Caki2 (cell line): ENCODE measurements at places on chromosomes 5 and 9.

GRCh38 chr9:121363622-121363961 lies 6.5 kb downstream of the STOM start:
- DNase-seq, result no peak

DNA sequence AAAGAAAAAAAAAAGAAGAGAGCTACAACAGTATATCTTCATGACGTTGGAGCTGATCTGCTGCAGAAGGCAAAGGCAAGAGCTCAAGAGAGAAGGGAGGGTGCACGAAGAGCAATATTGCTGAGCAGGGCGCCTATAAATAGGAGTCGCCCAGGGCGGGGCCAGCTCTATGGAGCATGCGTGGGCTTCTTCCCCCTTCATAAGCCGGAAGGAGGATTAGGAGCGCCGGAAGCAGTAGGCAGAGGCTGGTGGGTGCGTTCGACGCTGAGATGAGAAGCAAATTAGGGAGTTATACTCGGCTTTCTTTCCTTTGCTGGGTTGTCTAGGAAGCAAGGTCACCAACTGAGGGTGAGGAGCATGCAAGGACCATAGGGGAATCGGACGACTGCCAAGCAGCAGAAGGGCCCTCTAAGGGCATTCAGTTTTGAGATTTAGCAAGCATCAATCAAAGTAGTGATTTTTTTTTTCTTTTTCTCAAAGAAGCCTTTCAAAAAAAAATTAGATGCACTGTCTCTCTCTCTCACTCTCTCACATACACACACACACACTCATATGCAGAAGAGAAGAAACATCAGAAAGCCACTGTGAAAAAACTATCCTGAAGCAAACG lies 496.7 kb downstream of the ENC1 start:
- no peak for DNase-seq

DNA sequence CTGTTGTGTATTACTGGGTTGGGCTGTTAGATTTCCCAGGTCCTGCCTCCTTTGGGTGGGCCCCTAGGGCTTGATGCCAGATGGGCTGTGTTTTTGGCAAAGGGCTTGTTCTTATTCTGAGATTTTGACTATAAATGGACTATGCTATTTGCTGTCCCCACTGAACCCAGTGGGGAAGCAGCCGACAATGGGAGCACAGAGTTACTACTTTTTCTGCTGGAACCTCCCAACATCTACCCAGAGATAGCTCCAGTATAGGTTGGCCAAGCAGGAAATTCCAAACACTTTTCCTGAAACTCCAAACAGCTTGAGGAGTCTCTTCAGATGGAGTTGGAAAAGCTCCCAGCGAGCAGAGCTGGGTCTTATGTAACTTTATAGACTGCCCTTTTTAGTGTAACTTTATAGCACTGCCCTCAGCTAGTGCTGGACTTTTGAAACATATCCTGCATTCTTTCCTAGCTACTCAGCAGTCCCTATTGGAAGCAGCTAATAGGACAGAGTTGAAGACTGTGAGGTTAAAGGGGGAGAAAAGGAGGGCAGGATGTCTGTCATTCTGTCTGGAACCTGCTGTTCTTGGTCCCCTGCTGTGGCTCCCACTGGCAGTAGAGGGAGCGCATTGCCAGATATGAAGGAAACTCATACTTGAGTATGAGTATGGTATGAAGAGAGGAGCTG lies 21.0 kb downstream of the RUSC2 start:
- DNase-seq, result peak; percentile 80

GRCh38 chr9:88399966-88400365 lies 11.7 kb downstream of the SPIN1 start:
- DNase-seq, result peak; percentile 38

GRCh38 chr9:8904771-8905515 lies 1105.4 kb upstream of the DMAC1 start:
- DNase-seq, result no peak

DNA sequence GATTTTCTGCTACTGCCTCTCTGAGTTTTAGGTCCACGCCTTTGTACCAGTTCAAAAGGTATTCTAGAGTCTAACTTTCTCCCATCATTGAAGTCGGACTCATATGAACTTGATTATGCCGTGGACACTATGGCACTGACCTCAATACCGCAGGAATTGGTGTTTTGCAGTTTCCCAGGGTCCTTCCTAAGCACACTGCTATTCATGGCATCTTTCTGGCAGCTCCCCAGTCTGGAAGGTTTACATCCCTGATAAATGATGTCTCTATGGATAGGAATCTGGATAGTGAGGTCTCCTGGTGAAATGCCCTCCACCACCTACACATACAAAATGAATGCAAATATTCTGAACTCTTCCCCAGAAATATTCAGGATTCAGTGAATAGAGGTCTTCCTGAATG lies 422.2 kb downstream of the CTNND2 start:
- no peak for DNase-seq

- no peak for DNase-seq
Observed at GRCh38 chr9:16417161-16417560, 453.3 kb downstream of the BNC2 start.

GRCh38 chr9:35395076-35395705 lies 94.7 kb upstream of the RUSC2 start:
- DNase-seq, result no peak

DNA sequence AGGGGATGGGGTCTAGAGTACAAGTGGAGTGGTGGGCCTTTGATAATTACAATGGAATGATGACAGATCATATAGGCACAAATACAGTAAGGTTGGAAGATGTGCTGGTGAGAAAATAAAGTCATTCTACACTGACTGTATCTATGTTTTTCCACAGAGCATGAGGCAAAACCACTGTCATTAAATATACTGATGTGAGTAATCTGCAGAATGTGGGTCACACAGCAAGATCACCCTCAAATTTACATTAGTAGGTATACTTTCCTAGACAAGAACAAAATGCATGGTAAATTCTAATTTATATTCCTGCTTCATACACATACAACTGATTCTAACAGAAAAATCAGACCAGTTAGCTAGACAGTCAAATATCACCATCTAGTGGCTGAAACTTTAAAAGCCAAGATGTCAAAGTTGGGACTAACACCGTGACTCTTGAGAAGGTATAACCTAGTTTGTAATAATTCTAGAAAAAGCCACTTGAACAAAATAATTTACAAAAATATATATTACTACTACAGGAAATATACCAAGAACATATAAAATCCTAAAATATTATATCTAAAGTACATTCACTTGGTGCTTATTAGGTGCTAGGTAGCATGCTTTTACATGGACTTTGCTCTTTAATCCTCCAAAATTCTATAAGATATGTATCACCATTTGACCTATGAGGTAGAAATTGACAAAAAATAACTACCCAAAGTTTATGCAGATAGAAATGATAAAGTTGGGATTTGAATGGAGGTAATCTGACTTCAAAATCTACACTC lies 19.5 kb downstream of the TTC33 start:
- peak; percentile 54 for DNase-seq

GRCh38 chr9:91092214-91092613 lies 269.5 kb downstream of the AUH start:
- DNase-seq, result no peak

- DNase-seq, result no peak
Observed at GRCh38 chr5:133113331-133114061, 61.7 kb downstream of the HSPA4 start.

GRCh38 chr9:121598965-121599871 lies 52.2 kb upstream of the DAB2IP start:
- peak; percentile 52 for DNase-seq

DNA sequence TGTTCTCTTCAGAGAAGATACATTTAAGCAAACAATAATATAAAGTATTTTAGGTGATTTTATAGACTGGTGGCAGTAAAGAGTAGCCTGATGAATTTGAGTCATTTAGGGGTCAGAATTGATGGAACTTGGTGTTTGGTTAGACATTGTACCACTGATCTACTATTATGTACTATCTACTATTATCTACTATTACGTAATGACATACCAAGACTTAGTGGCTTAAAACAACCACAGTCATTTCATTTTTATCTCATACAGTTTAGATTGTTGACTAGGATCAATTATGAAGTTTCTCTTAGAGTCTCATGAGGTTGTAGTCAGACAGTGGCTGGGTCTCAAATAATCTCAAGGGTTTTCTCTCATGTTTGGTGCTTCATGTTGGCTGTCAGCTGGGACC lies 54.0 kb downstream of the PPIP5K2 start:
- no peak for DNase-seq

GRCh38 chr5:392431-392988 lies 50.5 kb upstream of the EXOC3 start:
- peak; percentile 31 for DNase-seq

DNA sequence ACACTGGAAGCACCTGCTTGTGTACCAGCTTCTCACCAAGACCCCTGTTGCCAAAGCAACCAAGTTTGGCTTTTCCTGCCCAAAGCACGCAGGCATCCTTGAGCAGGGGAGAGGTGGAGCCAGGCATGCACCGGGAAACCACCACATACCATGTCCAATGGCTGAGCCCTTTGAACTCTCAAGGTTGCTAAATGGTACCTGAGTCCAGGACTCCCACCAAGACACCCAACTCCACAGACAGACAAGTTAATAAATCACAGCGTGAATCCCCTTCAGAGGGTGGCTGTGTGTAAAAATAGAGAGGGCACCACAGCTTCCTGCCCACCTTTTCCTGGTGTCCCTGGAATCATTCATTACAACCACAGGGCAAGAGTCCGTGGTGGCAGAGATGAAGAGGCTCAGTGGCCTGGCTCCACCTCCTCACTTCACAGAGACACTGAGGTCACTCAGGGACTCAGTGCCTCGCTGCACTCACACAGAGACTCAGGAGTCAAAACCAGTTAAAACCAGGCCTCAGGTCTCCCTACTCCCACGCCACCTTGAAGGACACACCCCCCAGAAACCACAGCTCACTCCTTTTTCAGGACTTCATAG lies 143.7 kb downstream of the C5orf15 start:
- DNase-seq, result peak; percentile 47
